CD4-positive, alpha-beta T cell treated with Interleukin-17A for 4 hours (primary cell): ENCODE measurements at places on chromosomes 4 and X.

DNA sequence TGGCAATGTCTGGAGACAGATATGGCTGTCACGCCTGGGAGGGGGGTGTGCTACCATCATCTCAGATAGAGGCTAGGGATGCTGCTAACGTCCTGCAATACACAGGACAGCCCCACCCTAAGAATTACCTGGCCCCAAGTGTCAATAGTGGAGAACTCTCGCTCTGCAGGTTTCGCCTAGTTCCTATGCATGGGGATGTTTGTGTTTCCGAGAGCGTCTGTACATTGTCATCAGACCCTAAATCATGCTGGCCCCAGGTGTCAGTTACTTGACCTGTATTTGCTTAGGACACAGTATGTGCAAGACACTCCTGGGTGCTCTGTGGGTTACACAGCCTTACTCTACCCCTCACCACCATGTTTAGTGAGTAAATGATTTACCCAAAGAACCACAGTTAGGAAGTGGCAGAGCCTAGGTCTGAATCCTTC is 90.8 kb downstream of the AFF1 start:
- DNase-seq, result no peak

DNA sequence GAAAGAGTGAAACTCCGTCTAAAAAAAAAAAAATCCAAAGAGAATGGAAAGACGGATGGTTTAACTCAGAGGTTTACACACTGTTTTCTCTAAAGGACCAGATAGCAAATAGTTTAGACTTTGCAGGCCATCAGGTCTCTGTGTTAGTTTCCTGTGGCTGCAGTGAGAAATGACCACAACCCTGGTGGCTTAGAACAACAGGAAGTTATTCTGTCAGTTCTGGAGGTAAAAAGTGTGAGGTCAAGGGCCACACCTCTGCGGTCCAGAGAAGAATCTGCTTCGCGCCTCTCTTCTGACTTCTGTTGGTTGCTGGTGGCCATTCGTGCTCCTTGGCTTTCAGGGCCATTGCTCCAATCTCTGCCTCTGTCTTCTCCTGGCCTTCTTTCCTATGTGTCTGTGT is 76.9 kb downstream of the TENM3 start:
- DNase-seq, result no peak

GRCh38 chrX:5474282-5474681 is 754.4 kb downstream of the NLGN4X start:
- DNase-seq, result no peak

GRCh38 chr4:140252141-140252741 is 98.3 kb upstream of the MAML3 start:
- DNase-seq, result no peak

GRCh38 chrX:39890807-39891206 is 207.0 kb downstream of the BCOR start:
- DNase-seq, result no peak

GRCh38 chr4:81235982-81236749 is 21.1 kb upstream of the PRKG2 start:
- DNase-seq, result no peak

DNA sequence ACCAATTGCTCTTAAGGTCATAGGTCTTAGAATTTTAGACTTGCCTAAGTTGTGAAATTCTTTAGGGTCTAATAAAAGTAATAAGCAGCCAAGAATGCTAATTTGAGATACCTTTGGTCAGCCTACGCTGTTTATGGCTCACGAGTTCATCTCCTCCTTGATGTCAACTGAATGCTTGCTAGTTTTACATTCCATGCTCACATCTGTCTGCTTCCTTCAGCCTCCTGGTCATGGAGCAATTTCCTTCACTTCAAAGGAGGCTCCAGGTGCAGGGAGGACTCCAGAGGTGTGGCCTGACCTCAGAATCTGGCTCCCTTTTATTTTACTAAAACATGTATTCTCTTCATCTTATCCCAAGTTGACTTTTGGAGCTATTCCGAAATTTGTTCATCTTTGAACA is 23.3 kb upstream of the LNX1 start:
- no peak for DNase-seq

GRCh38 chr4:147755561-147756295 is 23.8 kb downstream of the ARHGAP10 start:
- no peak for DNase-seq

- no peak for DNase-seq
Observed at GRCh38 chr4:168605411-168605810, 108.6 kb downstream of the PALLD start.

DNA sequence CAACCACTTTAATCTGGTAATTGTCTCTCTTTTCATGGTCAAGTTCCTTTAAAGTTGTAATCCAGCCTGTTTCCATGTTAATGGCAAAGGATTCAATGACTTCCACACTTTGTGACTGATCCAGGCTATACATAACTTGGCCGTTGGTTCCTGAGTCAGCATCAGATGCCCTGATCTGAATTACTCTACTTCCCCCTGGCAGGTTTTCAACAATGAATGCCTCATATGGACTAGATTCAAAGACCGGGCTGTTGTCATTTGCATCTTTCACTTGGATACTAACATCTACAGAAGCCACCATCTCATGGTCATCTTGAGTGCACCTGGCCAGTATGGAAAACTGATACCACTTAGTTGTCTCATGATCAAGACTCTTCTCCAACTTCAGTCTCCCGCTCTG is 62.6 kb upstream of the MTNR1A start:
- DNase-seq, result no peak

- no peak for DNase-seq
Observed at GRCh38 chrX:150227321-150227860, 135.7 kb upstream of the MAMLD1 start.

DNA sequence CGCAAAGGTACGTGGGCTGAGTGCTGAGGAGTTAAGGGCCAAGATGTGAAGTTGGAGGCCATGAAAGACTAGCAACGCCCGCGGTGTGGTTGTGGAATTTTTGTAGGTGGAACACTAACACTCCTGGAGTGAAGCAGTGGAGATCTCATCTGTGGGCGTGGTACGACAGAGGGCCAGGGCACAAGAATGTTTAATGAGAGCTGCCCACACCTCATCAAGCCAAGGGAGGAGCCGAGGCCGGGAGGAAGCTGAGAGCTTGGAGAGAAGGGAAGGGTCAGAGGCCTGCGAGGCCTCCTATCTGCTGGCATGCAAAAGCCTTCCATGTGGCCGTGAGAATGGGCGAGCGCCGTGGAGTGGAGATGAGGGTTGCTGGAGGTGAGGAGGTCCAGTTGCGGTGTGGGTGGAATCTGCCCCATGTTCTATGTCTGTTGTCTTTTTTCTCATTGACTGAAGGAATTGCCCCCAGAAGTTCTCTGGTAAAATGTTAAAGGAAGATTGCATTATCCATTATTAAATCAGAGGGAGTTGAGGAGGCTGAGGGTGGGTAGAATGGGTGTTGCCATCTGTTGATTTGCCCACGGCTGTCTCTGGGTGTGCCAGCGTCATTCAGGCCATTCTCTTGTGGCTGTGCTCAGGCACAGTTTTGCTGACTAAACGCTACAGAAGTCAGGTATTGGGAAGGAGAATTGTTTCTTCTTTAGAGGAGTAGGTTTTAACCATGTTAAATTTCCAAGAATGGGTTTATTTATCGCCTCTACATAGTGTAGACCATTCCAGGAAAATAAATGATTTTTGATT is 19.8 kb downstream of the SNX25 start:
- DNase-seq, result no peak

DNA sequence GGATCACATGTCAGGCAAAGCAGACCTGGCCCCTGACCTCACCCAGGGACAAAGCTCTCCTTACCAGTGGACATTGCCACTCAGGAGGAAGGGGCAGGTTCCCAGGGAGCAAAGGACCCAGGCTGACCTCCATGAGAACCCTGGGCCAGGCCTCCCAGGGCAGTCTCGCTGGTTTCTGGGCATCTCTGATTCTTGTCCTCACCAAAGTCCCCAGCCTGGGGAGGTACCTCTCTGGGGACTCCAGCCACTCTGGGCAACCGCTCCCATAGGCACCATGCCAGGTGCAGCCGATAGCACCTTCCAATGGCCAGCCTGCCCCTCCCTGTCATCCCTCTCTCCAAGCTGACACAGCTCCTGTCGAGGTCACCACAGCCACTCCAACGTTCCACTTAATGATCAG is 7.9 kb downstream of the EVC2 start:
- no peak for DNase-seq

DNA sequence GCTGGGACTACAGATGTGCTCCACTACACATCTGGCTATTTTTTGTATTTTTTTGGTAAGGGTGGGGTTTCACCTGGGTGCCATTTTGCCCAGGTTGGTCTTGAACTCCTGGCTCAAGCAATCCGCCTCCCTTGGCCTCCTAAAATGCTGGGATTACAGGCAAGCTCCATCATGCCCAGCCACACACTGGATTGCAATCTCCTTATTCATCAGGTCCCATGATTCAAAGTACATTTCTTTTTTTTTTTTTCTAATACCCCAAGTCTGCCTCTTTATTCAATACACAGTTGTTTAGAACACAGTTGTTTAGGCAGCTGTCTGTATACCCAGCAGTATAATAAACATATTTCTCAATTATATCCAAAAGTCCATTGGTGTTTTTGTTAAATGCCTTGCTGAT is 130.3 kb upstream of the ARSJ start:
- DNase-seq, result no peak

- no peak for DNase-seq
Observed at GRCh38 chr4:120293341-120293740, 226.7 kb upstream of the MAD2L1 start.

GRCh38 chrX:19514791-19515614 is at the start of gene MAP3K15:
Gene MAP3K15, minus strand, starts transcription at chrX:19515508. Its CDS starts 247 bp downstream, at chrX:19515261.
- peak; percentile 16 for DNase-seq

DNA sequence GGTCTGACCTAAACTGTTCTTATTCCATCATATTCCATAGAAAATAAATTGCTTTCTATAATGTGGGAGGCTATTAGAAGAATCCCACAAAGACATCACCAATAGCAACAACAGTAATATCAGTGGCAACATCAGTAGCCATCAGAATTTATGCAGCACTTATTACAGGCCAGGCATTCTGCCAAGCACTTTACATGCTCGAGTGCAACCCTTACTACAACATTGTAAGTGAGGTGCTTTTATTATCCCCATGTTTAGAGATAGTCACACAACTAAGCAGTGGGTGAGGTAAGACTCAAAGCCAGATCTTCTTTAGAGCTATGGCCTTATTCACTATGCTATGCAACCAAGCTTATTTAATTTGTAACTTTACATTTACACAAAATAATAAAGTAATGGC is 317.1 kb upstream of the BMP3 start:
- no peak for DNase-seq

GRCh38 chr4:126973201-126973600 is 659.6 kb upstream of the INTU start:
- no peak for DNase-seq

- DNase-seq, result no peak
Observed at GRCh38 chr4:118682928-118683327, 2.3 kb upstream of the METTL14 start.

- DNase-seq, result no peak
Observed at GRCh38 chr4:17010426-17011087, 112.1 kb upstream of the LDB2 start.

- no peak for DNase-seq
Observed at GRCh38 chr4:46270986-46271596, 118.8 kb downstream of the GABRA2 start.

- DNase-seq, result peak; percentile 80
Observed at GRCh38 chrX:154051201-154051810, 31.6 kb upstream of the IRAK1 start.

DNA sequence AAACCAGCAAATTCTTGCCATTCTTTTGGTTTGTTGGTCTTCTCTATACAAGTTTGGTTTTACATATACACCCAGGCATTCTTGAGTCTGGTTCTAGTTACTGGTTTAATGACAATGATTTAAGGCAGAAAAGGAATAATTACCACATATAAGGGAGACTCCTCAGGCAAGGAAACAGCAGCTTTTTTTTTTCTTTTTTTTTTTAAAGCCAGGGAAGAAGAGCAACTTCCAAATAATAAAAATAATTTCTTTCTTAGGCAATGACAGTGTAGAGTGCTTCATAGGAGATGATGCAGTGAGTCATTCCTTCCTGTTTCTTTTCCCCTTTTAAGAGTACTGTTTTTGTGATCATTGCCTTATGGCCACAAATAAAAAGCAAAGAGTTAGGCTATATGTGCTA is 289.7 kb downstream of the DKK2 start:
- no peak for DNase-seq

DNA sequence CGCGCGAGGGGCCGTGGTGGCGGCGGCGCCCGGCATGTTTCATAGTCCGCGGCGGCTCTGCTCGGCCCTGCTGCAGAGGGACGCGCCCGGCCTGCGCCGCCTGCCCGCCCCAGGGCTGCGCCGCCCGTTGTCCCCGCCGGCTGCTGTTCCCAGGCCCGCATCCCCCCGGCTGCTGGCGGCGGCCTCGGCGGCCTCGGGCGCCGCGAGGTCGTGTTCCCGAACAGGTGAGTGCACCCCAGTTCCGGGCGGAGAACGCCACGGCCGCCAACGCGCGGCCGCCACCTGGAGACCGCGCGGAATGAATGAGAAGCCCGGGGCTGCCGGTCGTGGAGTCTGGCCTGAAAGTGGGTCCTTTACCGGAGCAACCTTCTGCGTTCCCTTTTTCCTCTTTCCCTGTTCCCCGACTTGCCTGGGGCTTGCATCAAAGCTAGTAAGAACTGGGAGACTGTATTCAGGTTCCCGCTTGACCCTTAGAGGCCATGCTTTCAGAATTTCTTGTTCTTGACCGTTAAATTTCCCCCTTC is 429 bp downstream of the NOCT start:
- peak; percentile 61 for DNase-seq

GRCh38 chr4:8318509-8318908 is 49.0 kb downstream of the HTRA3 start:
- no peak for DNase-seq

DNA sequence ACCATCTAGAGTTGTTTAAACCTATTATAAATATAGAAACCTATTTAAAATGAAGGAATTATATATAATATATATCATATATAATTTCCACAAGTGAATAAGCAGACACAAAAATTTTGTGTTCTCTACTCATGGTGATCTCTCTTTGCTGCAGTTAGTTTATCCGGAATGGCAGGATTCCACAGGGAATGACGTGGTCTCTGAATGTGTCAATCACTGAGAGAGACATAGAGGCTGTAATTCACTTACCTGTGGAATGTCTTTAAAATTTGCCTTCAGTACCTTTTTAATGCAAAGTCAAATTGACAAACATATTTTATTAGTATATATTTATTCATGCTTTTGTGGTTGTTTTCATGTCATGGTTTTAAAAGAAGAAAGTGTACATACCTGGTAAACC is 669.3 kb downstream of the NLGN4X start:
- DNase-seq, result no peak

DNA sequence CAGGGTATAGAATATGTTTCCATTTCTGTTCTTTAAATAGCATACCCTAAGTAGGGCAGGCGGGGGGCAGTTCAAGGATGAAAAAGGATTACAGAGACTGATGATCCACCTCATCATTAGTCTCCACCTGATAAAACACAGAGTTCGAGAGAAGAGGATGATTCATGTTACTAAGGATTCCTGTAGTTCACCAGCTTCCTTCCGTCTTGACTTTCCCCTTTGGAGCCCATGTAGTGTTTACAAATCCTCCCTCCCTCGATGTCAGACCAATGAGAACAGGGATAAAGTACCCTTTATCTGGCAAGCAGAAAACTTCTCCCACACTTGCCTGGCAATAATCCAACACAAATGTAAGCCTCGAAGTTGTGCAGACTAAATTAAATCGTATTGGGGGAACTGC is 526.3 kb upstream of the FAM241A start:
- no peak for DNase-seq

- DNase-seq, result peak; percentile 22
Observed at GRCh38 chrX:44314259-44314734, 29.2 kb downstream of the EFHC2 start.

GRCh38 chr4:46392421-46392820 is 2.5 kb upstream of the GABRA2 start:
- DNase-seq, result no peak

- no peak for DNase-seq
Observed at GRCh38 chr4:100576570-100576969, 58.7 kb upstream of the EMCN start.
